ENCODE measurements at places on chromosomes 12 and 14.
A peak's percentile ranks its signal among the peaks of the same experiment; 100 is the strongest.

GRCh38 chr12:51389302-51389999 is 1.8 kb downstream of the GALNT6 start:
- DNase-seq, result peak; percentile 71

GRCh38 chr12:48977290-48978281 is 536 bp upstream of the WNT1 start:
- peak; percentile 51 for DNase-seq

DNA sequence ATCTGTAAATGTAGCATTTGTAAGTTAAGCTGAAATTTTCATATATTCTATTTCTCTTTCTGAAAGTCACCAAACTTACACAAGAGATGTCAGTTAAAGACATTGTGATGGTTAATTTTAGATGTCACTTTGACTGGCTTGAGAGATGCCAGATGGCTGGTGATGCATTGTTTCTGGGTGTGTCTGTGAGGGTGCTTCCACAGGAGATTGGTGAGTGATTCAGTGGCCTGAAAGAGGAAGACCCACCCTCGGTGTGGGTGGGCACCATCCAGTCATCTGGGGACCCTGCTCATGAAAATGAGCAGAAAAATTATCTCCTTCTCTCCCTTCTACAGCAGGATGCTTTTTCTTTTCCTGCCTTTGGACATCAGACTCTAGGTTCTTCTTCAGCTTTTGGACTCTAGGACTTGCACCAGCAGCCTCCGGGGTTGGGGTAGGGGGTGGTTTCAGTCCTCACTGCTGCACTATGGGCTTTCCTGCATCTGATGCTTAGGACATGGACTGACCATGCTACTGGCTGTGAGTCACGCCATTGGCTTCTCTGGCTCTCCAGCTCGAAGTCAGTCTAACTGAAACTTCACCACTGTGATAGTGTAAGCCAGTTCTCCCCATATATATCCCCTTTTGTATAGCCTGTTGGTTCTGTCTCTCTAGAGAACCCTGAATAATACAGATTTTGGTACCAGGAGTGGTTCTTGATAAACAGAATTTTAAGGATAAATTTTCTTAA is 20.9 kb downstream of the PDE6H start:
- no peak for DNase-seq

GRCh38 chr12:103827911-103828391 is 13.1 kb downstream of the NT5DC3 start:
- DNase-seq, result peak; percentile 44

- DNase-seq, result peak; percentile 89
Measured at GRCh38 chr12:124680863-124681778, 113.7 kb upstream of the NCOR2 start.

DNA sequence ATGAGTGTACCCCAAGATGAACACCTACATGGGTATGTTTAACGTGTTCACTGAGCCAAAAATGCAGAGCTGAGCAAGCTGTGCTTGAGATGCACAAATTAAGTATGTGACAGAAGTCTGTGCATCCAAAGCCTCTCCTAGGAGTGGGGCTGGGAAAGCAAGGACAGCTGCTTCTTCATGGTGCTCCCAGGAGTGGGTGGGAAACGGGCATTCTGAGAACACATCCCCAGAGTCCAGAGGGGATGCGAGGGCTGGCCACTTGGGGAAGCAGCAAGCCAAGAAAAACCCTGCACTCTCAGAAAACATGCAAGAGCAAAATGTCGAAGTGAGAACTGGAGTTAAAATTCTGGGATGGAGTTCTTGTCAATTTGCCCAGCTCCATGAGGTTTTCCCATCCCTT is 414.3 kb downstream of the BCAT1 start:
- DNase-seq, result no peak

DNA sequence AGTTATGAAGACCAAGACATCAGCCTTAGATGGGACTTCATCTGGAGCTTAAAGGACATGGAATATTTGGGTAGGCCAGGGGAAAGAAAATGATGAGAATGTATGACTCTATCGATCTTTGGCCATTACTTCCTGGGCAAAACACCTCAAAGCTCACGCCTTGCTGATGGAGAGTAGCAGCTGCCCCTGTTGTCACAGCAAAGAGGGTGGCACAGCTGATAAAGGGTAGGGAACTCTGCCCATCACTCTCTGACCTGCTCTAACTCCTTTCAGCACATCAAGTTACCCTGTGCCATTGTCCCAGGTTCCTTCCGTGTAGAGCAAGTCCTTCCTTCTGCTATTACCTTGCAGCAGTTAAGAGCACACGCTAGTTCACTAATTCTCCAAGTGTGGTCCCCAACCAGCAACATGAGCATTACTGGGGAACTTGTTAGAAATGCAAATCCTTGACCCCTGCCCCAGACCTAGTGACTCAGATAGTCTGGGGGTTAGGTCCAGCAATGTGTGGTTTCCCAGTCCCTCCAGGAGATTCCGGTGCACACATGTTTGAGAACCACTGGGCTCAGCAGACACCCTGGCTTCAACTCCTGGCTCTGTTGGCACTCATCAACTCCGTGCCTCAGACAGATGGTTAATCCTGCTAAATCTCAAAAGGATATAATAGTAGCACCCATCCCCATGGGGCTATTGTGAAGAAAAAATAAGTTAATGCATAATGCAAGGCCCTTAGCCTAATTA is 93.7 kb upstream of the EEA1 start:
- DNase-seq, result no peak

DNA sequence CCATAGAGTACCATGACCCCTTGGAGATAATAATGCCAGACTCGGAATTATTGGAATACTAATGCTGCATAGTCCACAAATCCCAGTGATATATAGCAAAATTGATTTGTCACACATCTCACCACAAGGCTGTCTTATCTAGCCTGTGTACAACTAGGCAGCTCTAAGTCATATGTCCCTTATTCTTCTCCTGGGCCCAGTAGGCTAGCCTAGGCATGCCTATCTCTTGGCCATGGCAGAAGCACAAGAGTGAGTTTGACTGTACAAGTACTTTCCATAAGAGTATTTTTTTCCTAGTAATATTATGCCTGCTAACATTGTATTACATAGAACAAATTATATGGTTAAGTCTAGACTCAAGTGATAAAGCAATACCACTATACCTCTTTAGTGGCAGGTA is 1122.1 kb upstream of the SEL1L start:
- peak; percentile 68 for DNase-seq

- DNase-seq, result no peak
Measured at GRCh38 chr12:64824130-64824499, 332 bp upstream of the TBC1D30 start.

GRCh38 chr12:45165284-45165683 is 50.6 kb upstream of the ANO6 start:
- DNase-seq, result no peak

DNA sequence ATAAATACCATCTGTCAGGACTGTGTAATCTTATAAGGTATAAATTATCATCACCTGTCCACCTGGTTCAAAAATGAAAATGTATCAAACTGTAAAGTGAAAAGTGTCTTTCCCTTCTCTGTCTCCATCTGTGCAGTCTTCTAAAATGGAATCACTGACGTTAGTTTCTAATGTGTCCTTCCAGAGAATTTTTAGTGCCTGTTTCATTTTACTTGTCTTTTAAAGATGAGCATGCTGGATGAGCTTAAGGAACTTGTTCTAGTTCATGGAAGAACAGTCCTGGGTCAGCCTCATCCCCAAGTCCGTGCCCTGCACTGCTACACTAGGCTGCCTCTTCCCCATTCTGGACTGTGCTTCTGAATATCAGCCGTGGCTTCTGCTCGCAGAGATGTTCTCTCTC is 5.4 kb upstream of the NT5DC3 start:
- no peak for DNase-seq

GRCh38 chr14:87325741-87326140 is 667.2 kb downstream of the GALC start:
- no peak for DNase-seq

GRCh38 chr14:98069712-98070171 is 1202.3 kb downstream of the BCL11B start:
- peak; percentile 94 for DNase-seq

- DNase-seq, result no peak
Measured at GRCh38 chr12:62347922-62348650, 87.9 kb downstream of the USP15 start.

DNA sequence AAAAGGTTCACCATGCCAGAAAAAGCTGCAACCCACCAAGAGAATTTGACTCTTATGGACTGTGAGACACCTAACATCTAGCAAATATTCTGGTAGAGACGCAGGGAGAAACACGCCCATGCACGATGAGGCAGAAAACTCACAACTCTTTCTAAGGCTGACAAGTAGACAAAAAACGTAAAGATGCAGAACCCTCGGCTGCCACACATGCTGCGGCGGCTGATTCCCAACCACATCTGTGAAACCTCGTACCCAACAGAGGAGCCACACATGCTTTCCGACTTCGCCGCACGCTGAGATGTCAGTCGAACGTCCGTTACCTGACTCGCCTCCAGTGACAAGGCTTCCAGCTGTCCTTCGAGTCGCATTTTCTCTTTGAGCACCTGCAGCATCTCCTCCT is 21.8 kb downstream of the GOLGA3 start:
- DNase-seq, result no peak

- no peak for DNase-seq
Measured at GRCh38 chr14:68094752-68095151, 275.2 kb downstream of the RAD51B start.

GRCh38 chr12:2625289-2625612 is 169.5 kb upstream of the FKBP4 start:
- no peak for DNase-seq

GRCh38 chr12:31246470-31246850 is 79.5 kb downstream of the SINHCAF start:
- peak; percentile 85 for DNase-seq

DNA sequence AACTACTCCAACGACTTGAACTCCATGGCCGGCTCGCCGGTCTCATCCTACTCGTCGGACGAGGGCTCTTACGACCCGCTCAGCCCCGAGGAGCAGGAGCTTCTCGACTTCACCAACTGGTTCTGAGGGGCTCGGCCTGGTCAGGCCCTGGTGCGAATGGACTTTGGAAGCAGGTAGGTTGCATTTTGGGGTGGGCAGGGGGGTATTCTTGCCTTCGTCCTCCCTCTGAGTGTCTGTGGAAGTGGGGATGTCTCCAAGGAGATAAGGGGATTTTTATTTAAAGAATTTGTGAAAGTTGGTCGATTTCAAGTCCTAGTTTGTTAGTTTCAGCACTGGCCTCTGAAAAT is 1.3 kb downstream of the ASCL1 start:
- no peak for DNase-seq

DNA sequence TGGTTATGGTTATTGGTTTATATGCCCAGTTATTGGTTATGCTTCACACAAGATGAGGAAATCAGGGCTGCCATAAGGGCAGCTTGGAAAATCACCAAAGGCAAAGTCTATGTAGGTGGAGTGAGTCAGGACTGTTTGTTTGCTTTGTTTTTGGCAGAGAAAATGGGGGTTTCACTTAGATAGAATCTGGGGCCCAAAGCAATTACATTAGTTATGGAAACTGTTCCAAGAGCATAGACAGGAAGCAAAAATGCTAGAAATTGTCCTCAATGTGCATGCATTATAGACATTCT is 2.2 kb downstream of the VAMP1 start:
- DNase-seq, result peak; percentile 29

DNA sequence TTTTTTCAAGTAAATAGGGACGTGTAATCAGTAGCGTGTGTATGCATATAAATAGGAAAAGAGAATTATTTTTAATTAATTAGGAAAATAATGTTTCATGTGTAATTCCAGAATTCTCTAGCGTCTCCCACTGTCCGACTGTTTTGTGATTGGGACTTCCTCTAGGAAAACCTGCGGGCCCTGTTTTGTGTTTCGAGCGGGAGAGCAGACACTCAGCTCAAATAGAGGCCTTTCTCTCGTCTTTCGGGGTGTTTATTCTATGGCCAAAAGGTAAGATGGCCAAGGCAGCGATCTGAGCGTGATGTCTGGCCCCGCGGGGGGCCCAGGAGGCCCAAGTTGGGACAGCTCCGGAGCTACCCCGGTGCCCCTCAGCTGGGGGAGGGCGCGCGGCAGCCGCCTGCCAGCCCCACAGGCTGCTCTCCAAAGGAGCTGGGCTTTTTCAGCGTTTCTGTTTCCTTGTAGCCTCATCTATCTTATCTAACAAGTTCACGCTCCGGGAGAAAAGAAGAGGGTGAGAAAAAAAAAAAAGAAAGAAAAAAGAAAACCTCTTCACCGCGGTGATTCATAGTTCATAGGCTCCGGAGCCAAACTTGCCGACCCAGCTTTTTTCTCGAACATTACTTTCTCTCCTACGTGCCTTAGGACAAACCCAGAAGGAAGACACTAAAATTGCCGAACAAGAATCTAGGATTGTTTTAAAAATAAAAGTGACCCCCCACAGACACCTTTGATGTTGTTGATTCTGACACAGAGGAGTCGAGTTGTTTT is 7.5 kb upstream of the FOXG1 start:
- peak; percentile 30 for DNase-seq

DNA sequence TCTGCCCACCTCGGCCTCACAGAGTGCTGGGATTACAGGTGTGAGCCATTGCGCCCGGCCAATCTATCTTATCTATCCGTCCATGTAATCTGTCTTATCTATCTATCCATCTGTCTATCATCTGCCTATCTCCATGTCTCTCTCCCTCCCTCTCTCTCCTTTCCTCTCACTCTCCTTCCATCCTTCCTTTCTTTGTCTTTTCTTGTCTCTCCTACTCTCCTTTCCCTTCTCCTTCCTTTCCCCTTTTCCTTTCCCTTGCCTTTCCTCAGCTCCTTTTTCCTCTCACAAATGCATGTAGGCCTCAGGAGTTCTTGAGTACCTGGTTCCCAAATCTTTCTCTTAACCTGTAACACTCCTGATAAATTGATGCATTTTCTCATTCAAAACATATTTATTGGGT is 89.3 kb upstream of the WSCD2 start:
- DNase-seq, result no peak

GRCh38 chr12:15193946-15194345 is 27.3 kb downstream of the RERG start:
- DNase-seq, result peak; percentile 50

- DNase-seq, result no peak
Measured at GRCh38 chr12:62163368-62163767, 96.8 kb upstream of the USP15 start.

- DNase-seq, result no peak
Measured at GRCh38 chr12:68749443-68749842, 3.5 kb downstream of the SLC35E3 start.

GRCh38 chr14:26339381-26339780 is 258.5 kb downstream of the NOVA1 start:
- DNase-seq, result no peak

All from epithelial cell of esophagus (primary cell).